Camera-type eye (tissue), 1 donor: ENCODE measurements at places on chromosomes 7 and 10. TPM values are rescaled to one million over a fixed set of nuclear protein-coding genes. Genes with fewer than 3 reads are reported as not detected.

The CALHM1 gene
- not detected for total RNA-seq

The NHLRC2 gene
- total RNA-seq: 90.7 TPM

The WEE2 gene
- total RNA-seq: 0.27 TPM

The HMX3 gene
- total RNA-seq: 1.1 TPM

The ARHGEF35 gene
- 6.2 TPM for total RNA-seq

The CALU gene
- total RNA-seq: 155 TPM

The ZNF783 gene
- total RNA-seq: 18.6 TPM

The NODAL gene
- 1.3 TPM for total RNA-seq

The MARVELD1 gene
- 21.4 TPM for total RNA-seq

The CYP26C1 gene
- 0.38 TPM for total RNA-seq

The CTTNBP2 gene
- total RNA-seq: 19.7 TPM

The CTAGE6 gene
- total RNA-seq: 2.9 TPM

The CFAP69 gene
- total RNA-seq: 29.0 TPM

The C10orf62 gene
- total RNA-seq: not detected

The ZNF425 gene
- total RNA-seq: 6.7 TPM

The SKAP2 gene
- total RNA-seq: 2.4 TPM

The HOXA6 gene
- total RNA-seq: not detected

The GPR85 gene
- 26.8 TPM for total RNA-seq

The CYP2C19 gene
- total RNA-seq: not detected

The ATOH7 gene
- total RNA-seq: 11.4 TPM

The TRIL gene
- 19.8 TPM for total RNA-seq

The PTF1A gene
- total RNA-seq: 2.8 TPM

The AIFM2 gene
- 3.6 TPM for total RNA-seq

The RBP4 gene
- total RNA-seq: 7.0 TPM

The CNNM1 gene
- 2.4 TPM for total RNA-seq

The CABCOCO1 gene
- 2.5 TPM for total RNA-seq

The PRKCQ gene
- total RNA-seq: 8.7 TPM

The FEZF1 gene
- total RNA-seq: 0.27 TPM

The SPDYE2B gene
- not detected for total RNA-seq

The CPA4 gene
- 3.6 TPM for total RNA-seq

The TUBB8 gene
- total RNA-seq: not detected

The LIPF gene
- total RNA-seq: not detected

The ASZ1 gene
- not detected for total RNA-seq

The AFAP1L2 gene
- 19.6 TPM for total RNA-seq

The LIPK gene
- total RNA-seq: not detected

The IDI1 gene
- total RNA-seq: 72.8 TPM

The CALHM3 gene
- not detected for total RNA-seq
